Foreskin keratinocyte (primary cell): ENCODE measurements at places on chromosomes 5 and 9. TPM values are rescaled to one million over a fixed set of nuclear protein-coding genes. Genes with fewer than 3 reads are reported as not detected.

The FSD1L gene
- polyA plus RNA-seq, result 0.57 and 0.64 TPM in 2 replicates

The PCDHA9 gene
- polyA plus RNA-seq, result 0.01 TPM in 1 of 2 replicates, not detected in the other

The BARHL1 gene
- not detected in 2 replicates for polyA plus RNA-seq

The GABRP gene
- polyA plus RNA-seq, result not detected in 2 replicates

DNA sequence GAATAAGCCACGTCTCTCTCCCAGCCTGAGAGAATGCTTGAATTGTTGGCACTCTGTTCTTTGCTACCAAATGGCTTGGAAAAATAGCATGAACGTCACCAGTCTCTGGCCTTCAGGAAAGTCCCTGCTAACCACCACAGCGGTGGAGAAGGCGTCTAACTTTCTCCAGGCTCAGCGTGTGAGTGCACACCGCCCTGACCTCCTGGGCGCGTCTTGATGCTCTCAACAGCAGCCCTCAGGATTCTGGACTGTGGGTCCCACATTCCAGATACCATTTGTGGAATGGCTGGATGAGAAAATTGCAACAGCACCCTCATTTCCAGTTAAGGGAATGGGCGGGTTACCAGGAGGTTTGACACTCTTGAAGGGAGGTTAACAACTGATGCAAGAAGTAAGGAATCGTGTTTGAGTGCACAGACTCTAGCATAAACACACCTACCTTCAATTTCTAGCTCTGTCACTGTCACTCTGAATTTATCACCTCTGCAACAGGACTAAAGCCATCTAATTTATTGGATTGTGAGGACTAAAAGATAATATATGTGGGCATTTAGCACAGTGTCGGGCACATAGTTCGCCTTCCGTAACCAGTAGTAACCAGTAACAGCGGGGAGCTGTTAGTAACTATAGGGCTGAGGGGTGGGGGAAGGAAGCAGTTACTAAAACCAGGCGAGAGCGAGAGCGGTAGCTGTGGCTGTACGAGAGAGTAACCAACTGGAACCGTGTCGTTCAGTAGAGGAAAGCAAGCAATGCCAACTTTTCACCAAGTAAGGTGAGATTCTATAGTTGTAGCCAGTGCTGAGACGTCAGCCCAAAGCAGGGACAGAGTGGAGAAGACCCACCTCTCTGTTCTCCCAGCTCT, 807 bp upstream of the PLGRKT start:
- DNase-seq, result no peak

GRCh38 chr9:131937451-131937850, 142.2 kb downstream of the MED27 start:
- DNase-seq, result no peak

GRCh38 chr9:88497224-88497623, 37.8 kb upstream of the NXNL2 start:
- no peak for DNase-seq

DNA sequence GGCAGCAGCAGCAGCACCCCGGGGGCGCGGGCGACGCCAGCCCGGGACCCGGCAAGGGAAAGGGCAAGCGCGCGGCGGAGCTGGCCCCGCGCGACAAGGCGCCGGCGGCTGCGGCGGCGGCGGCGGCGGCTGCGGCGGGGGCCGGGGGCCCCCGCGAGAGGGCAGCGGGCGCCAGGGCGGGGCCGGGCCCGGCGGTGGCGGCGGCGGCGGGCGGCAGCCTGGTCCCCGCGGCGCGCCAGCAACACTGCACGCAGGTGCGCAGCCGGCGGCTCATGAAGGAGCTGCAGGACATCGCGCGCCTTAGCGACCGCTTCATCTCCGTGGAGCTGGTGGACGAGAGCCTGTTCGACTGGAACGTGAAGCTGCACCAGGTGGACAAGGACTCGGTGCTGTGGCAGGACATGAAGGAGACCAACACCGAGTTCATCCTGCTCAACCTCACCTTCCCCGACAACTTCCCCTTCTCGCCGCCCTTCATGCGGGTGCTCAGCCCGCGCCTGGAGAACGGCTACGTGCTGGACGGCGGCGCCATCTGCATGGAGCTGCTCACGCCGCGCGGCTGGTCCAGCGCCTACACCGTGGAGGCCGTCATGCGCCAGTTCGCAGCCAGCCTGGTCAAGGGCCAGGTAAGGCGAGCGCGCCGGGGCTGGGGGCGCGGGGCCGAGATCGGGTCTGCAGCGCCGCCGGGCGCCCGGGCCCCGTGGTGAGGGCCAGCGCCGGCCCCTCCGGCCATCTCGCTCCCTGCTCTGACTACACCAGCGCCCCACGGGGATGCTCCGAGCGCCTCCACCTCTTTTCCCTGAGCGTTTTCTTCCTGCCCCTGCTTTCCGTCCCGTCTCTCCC, at the start of gene UBE2QL1:
UBE2QL1 (plus strand) TSS at position 238 of the 843 bp plus-strand sequence; CDS start at position 273, 35 bp downstream.
- peak; percentile 21 for DNase-seq

DNA sequence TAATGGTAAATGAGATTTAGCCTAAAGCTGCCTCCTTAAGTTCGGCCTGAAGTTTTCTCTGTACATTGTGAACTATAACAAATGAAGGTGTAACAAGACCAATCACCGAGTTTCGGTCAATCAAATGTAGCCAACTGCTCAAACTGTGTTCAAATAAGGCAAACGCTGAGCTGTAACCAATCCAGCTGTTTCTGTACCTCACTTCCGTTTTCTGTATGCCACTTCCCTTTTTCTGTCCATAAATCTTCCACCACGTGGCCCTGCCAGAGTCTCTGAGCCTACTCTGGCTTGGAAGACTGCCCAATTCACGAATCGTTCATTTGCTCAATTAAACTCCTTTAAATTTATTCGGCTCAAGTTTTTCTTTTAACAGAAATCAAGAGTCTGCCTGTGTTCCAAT, 193.5 kb upstream of the KLF9 start:
- DNase-seq, result no peak

- peak; percentile 94 for DNase-seq
These were observed 244.1 kb downstream of the ELAVL2 start for GRCh38 chr9:23581931-23582330.

- no peak for DNase-seq
These were observed 99.3 kb upstream of the ERCC6L2 start for GRCh38 chr9:95776176-95776575.

GRCh38 chr9:91162311-91162710, 199.4 kb downstream of the AUH start:
- DNase-seq, result no peak
